ENCODE measurements at places on chromosomes 4 and X.
A peak's percentile ranks its signal among the peaks of the same experiment; 100 is the strongest.

GRCh38 chr4:142752202-142752786 lies 93.8 kb downstream of the INPP4B start:
- no peak for DNase-seq

DNA sequence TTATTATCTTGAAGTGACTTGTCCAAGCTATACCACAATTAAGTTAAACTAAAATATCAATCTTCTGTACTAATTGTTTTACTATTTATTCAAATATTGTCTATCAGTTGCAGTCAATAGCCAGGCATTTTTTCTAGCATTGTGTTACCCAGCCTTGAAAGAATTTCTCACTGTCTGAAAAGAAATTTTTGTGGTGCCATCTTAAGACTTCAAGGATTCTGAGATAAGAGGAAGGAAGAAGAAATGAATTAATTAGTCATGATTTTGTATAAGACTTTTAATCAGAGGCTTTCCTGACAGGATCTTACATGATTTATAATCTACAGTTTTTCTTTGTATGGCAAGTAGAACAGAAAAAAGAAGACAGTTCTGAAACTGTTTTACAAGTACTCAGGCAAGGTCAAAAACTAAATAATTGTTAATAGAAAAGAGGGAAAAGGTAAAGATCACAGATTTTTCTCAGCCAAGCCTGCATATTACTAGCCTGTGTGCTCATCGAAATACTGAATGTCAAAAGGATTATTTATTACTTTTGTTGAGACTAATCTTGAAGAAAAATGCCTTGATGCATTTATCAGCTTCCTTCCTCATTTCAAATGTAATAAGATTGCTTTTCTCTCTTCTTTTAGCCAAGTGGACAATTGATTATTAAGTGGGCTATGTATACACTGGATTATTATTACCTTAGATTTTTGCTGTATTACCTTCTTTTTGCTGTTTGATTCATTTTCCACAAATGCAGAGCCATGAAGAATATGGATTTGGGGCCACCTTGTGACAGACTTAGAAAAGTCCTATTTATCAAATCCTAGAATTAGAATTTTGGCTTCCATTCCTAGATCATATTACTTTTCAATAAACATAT lies 53.8 kb downstream of the CXCL1 start:
- DNase-seq = no peak

- DNase-seq = no peak
These were observed 1.5 kb downstream of the LAP3 start for GRCh38 chr4:17578482-17578891.

GRCh38 chr4:10028910-10029309 lies 7.6 kb upstream of the SLC2A9 start:
- DNase-seq = no peak

DNA sequence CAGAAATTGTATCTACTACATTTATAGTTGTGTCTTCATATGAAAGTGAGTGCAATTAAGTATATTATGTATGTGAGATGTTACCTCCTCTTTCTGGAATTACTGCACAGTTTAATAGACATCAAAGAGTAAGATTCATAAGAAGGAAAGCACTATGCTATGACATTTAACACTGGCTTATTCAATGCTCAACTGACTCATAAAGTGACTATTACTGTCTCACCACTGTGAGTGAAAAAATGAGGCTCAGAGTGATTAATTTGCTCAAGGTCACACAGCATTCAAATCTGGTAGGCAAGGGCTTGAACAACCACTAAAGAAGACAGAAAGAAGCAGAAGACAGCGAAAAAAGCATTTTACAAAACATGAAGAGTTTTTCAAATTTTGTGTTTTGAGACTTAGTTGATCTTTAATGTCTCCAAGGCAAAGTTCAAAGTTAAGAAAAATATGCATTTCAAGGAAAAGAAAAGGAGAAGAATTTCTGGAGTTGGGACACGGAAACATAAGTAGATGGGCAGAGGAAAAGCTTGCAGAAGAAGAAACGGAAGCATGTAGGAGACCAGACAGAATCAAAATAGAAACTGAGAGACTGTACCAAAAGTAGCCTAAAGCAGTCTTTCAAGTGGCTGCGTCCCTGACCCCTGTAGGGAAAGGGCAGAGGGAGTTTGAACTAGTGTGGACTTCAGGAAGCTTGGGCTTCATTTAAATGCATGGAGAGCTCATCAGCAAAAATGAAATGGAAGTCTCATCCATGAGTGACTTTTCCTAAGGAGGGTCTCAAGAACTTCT lies 66.3 kb downstream of the KCNIP4 start:
- no peak for DNase-seq

GRCh38 chr4:146472404-146472803 lies 49.3 kb downstream of the SLC10A7 start:
- peak; percentile 89 for DNase-seq

DNA sequence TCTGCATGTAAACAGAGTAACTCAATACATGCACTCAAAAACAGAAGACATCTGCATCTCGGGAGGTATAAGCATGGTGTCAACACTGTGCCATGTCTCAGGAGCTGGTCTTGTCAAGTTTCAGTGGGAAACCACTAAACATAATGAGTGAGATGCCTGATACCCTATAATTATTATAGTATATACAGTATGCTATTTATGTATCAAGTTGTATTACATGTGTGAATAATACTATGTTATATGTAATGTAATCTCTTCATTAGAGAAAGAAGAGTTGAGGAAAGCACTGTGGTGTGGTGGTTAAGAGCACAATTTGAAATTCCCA lies 2.5 kb downstream of the PPBP start:
- no peak for DNase-seq

DNA sequence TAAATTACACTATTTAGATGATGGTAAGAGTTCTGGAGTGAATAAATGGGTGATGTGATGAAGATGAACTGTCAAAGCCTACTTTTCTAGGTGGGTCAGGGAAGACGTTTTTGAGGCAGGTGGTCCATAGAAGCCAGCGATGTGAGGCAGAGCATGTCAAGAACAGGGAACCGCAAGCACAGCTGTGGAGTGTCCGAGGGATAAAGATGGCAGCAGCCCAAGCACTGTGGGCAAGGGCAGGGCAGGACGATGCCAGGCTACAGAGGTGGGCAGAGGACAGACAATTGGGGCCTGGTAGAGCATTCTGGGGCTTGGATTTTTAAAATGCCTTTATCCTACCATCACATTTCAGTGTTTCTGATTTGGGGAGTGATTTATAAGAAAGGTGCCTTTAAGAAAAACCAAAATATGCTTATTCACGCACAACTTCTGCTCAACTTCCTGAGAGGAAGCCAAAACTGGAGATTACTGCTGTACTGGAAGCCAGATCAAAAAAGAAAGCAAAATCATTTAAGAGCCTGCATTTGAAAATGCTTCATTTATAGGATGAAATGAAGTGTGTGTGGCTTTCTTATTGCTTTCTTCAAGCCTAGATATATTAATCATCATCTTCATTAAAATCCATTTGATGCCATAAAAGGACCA lies 119.0 kb upstream of the WDR17 start:
- DNase-seq = no peak

- peak; percentile 64 for DNase-seq
These were observed 14.5 kb downstream of the SLC25A5 start for GRCh38 chrX:119482481-119483480.

- DNase-seq = no peak
These were observed 48.3 kb upstream of the HPGDS start for GRCh38 chr4:94390804-94391410.

DNA sequence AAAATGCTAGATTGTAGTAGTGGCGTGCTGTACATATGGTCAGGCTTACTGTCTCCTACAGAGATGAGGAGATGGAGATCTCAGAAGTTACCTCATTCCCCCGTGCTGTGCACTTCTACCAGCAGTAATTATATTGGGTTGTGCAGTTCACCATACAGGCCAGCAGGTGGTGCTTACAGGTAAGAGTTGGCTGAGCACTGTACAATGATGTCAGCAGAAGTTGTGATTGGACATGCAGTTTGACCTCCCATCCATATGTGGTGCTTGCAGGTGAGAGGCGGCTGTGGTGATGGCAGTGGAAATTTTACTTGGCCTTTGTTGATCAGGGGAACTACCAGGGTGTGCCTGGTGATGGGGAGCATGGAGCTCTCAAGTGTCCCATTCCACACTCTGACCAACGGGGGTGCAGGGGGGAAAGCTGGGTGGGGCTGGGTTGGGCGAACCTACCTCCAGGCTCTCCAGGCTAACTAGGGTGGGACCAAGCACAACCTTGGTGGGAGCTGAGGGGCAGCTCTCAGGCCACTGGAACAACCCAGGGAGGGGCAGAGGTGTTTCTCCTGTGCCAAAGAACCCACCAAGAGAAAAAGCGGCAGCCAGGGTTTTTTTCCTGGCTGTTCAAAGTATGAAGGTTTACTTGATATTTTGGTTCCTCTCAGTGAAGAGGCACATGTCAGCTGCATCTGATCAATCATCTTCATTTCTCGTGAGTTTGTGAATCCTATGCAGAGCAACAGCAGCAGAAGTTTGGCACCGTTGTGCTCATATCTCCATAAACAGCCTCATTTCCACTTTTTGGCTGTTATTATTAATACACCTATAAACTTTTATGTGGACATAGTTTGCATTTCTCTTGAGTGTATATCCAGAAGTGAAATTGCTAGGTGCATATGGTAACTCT lies 73.8 kb upstream of the FREM3 start:
- DNase-seq = peak; percentile 55

- peak; percentile 86 for DNase-seq
These were observed 3.8 kb downstream of the CXXC4 start for GRCh38 chr4:104490770-104491480.

DNA sequence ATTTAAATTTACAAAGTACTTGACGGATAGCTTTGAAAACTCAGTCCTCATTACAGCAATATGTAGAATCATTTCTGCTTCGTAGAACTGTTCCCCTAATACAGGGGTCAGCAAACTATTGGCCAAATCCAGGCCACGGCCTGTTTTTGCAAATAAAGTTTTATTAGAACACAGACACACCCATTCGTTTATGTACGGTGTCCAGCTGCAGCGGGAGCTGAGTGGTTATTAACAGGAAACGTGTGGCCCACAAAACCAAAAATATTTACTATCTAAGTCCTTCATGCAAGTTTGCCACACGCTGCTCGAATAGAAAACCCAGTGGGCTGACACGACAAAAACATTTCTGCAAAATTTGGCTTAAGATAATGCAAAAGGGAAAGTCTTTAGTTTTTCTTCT lies 146.5 kb downstream of the AFAP1 start:
- DNase-seq = no peak

- no peak for DNase-seq
These were observed 9.5 kb downstream of the UBQLN2 start for GRCh38 chrX:56572975-56573374.

DNA sequence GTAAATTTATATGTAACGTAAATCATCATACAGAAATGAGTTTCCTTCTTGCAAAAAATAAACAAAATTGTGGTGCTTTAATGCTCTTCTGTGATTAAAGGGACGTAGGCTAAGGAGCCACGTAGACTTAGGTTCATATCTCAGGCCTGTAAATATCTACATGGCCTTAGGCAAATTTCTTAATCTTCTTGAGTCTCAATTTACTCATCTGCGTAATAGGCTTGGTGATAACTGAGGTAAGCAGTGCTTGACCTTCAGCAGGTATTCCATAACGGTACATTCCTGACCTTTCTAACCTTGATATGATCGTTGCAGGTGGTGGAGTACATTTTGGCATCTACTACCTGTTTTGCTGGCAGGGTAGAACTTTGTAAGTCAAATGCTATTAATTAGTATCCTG lies 65.2 kb upstream of the TLR3 start:
- no peak for DNase-seq

Measured in NCI-H2081 (cell line).